ENCODE measurements at places on chromosomes 6 and 20.

DNA sequence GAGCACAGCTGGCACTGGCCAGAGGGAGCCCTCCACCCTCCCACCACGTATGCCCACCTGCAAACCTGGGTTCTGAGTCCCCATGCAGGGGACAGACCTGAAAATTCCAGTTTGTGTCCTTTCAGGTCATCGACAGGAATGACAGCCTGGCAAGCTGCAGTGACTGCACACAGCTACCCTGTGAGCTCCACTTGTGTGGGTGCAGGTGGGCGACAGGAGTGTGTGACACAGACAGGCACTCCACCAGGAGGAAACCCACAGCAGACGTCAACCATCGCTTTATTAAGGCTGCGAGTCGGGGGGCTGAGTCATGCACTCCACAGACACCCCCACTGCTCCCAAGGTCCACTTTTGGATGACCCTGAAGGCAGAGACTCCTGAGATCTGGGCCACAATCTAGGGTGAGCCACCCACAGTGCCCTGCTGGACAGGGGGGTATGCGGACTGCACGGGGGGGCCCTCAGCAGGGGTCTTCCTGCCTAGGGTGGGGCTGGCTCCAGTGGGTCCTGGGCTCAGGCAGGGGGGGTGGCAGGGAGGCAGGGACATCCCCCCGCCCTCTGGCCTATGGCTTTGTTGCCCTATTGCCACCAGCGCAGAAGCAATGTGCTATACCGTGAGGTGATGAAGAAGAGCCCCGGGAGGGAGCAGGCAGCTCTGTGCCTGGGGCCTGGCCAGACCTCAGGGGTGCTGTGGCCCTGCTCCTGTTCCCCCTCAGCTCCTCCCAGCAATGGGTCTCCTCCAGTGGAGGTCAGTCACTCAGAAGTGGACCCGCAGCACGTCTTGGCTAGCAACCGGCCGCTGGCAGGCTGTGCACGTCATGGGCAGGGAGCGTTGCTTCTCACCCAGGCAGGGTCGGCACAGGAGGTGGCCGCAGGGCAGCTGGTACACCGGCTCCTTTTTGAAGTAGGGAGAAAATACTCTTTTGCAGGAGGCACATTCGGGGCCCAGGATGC is 25.1 kb upstream of the AVP start:
- no peak for DNase-seq

GRCh38 chr20:4413314-4414049 is 308.2 kb upstream of the PRND start:
- no peak for DNase-seq

DNA sequence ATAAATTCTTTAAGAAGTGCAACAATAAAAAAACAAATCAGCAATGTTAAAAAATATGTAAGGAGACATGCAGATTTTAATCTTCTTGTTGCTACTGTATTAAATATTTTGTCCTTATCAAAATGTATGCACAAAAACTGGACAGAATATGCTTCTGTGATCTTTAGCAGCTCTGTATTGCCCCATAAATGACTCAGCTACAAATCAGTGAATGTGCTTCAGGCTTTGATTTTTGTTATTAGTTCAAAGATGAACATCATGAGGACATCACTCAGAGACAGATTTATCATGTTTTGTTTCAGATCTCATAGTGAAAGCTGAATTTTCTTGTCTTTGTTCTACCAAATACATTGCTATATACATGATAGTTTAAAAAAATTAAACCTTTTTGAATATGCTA is 312.4 kb downstream of the GRIK2 start:
- peak; percentile 19 for DNase-seq

DNA sequence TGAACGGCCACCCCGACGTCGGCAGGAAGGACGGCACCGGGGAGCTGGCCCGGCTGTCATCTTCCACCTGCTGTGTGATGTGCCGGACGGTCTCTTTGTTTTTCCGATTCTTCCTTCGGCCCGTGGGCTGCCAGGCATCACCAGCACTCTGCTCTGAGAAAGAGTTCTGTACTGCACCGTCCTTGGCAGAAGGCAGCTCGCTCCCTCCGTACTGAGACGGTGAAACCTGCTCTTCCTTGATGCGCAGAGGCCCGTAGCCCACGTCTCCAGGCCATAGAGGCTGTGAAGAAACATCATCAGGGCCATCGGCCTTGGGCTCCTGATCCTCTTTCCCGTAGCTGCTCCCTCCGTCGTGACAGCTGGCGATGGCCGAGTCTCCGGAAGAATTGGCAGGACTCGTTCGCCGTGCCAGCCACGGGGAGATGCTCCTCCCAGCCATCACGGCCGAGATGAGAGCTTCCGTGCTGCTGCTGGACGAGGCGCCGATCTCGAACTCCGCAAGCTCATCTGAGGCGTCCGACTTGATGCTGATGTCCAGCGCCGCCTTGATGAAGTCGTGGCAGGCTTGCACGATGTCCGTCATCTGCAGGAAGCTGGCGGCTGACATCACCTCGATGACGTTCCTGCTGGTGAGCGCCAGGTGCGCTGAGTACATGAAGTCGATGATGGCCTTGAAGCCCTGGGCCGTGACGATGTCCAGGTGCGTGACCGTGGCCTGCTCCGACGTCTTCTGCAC is 41.1 kb downstream of the ZBTB46 start:
- DNase-seq = no peak

DNA sequence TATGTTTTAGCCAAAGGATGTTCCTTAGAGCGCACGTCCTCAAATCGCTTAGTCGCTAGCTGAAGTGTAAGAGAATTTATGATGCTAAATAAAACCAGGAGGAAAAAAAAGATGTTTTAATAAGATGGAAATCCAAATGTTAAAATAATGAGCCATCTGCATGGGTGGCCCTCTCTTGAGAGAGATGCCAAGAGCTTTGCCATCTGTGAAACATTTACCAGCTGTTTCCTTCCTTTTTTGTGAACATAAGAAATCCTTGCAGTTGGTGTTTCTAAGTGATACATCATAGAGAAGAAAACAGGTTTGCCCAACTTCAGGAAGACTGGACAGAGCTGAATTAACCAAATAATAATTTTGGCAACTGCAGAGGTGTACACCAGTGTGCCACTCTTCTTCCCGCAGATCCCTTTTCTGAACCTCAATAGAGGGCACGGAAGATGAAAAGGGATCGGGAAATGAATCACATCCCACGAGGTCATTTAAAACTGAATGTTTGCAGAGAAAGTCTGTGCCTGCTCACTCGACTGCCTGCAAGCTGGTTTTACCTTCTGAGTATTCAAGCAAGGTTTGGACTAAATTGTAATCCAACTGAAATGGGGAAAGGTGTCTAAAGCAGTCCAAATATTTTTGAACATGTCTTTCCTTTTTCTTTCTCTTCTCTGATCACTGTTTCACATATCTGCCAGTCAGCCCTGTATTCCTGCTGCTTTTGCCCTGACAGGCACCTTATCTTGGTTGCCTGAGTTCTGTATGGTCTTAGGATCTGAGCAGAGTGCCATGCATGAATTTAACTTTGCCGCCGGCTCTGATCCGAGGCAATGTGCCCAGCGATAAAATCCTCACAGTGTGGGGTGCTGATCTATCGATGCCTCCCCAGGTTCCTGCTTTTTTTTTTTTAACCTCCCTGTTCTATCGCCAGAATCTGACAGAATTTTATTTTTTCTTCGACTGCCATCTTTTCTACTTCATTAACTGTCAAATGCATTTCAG is 35.5 kb upstream of the TSHZ2 start:
- no peak for DNase-seq

DNA sequence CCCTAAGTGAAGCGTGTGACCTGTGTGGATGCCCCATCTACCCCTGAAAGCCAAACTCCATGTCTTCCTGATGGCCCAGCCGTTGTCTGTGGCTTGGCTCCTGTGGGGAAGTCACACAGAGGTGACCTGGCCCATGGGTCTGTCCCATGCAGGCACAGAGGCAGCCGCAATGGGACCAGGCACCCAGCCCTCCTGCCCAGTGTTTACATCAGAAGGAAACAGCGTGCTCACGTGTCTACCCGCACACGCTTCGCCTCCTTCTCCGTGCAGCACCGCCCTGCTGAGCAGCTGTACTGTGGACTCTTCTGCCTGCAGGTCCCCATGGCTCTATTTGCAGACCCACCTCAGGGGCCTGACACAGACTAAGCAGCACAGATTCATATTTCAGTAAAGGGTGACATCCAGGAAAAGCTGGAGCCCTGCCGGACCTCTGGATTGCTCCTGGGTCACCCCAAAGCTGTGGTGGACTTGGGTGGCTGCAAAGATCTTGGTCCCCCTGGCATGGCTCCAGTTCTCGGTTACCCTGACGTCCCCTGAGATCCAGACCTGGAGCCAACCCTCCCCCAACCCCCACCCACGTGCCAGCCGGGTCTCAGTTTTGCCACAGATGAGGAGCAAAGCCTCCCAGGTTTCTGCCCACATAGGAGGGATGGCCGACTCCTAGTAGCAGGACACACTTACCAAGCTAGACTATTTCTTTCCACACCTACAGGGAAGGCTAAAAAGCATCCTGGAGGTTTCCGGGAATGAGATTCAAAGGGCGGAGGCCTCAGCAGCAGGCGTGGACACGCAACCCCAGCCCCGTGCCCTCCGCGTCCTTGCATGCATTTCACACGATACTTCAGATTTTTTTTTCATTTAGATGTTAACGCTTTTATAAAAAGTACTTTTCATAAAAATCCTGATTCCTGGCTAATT is 120.3 kb downstream of the CDH4 start:
- DNase-seq = no peak

DNA sequence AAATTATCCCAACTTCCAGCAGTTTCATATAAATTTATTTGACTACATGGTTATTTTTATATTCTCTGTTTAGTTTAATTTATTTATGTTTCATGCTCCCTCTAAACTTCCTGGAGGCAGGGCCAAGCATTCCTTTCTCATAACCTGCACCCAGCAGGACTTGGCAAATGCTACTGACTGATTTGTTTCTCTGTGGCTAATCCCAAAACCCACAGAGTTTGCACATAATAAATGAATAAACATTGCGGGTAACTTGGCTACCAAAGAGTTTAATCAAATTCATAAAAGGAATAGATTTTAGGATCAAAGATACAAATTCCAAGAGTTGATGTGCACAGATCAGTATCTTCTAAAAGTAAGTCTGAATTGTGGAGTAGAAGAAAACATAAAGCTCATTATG is 239.5 kb downstream of the SLC35F1 start:
- no peak for DNase-seq

DNA sequence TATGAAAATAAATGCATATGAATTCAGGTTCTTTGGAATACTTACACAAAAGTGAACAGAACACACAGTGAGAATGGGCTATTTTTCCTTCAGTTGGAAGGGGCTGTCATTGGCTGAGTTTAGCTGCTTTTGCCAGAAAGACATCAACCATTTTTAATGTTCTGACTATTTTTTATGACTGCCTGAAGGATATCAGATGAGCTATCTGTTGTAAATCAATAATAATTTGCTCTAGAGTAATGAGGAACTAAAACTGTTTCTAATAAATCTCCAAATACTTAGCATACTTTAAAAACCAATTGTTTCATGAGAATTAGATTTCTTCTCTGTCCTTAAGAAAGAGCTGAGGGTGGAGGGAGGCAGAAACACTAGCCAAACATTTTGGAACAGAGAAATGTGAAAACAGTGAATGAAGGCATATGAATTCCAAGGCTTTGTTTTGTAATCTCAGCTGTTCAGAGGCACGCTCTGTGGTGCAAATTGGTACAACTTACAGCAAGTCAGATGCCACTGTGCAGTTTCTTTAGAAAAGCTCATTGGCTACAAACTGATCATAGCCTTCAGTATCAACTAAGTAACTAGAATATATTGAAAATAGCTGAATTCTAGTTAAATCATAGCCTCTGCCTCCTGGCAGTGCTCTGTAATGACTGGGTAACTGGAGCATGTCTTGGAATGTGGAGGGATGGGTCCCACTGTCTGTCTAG is 228.9 kb upstream of the JAG1 start:
- peak; percentile 71 for DNase-seq

- peak; percentile 51 for DNase-seq
Measured at GRCh38 chr6:166381733-166382499, 824 bp downstream of the MPC1 start.

GRCh38 chr20:33249456-33249855 is 13.7 kb downstream of the BPIFA1 start:
- DNase-seq = no peak

DNA sequence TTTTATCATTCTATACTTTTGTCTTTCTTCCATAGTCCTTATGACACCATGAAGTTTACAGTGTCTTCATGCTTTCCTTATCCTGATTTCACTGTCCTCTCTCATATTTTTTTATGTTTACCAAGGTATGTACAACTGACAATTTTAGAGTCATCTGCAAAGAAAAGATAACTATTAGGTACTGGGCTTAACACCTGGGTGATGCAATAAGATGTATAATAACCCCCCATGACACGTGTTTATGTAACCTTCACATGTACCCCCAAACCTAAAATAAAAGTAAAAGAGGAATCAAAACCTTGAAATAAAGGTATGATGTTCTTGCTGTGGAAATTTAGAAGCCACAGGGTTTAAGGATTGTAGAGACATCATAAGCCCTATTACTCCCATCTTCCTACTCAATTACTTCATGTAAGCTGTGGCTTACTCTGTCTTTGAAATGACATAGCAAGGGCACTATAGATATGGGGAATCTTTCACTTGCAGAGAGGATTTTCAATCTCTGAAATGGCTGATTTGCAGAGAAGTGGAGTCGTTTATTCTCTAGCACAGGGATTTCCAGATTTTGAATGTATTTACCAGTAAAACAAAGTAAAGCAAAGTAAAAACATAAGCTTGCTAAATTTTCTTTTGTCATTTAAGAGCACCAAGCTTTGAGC is 18.9 kb downstream of the OR2W1 start:
- no peak for DNase-seq

GRCh38 chr6:113733381-113733780 is 123.8 kb upstream of the MARCKS start:
- no peak for DNase-seq

DNA sequence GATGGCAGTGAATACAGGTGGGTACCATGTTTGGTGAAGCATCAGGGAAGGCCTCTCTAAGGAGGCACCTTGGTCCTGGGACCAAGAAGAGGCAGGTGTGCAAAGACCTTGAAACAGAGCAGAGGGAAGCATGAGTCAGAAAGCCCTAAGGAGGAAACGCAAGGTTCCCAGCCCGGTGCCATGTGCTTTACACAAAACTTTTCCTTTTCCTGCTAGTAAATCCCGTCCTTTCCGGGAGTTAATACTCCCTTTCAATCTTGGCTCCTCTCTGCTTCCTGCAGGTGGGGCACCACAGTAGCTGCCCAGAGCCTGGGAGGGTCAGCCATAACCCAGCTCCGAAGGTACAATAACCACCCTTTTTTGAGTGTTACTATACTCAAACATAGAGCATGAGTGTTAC is 19.4 kb upstream of the SLC23A2 start:
- no peak for DNase-seq

DNA sequence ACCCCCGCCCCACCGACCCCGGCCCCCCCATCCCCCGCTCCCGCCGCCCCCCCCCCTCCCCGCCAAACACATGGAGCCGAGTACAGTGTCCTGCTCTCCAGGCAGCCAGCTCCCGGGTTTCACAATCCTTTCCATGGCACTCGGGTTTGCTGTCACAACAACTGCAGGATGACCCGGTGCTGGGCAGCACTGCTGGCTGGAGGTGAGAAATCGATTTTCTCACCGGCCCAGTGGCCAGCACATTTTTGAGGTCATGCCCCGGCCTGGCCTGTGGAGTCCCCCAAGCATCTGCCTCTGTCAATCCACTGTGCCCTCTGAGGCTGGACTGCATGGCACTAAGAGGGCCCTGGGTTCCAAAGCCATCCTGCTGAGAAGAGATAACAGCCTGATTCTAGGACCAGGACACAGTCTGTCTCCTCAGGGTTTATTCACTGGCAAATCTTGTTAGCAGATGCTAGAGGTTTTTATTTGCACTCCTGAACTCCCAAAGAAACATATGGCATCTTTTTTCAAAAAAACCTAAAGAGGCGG is 129.5 kb downstream of the NFATC2 start:
- DNase-seq = peak; percentile 45
